Sigmoid colon (tissue), 7 donors: ENCODE measurements at places on chromosomes 6 and 20. TPM values are rescaled to one million over a fixed set of nuclear protein-coding genes. Genes with fewer than 3 reads are reported as not detected.

GRCh38 chr20:62219992-62220665 is at the start of gene HRH3:
Gene HRH3 (minus strand): TSS chr20:62220278. CDS start chr20:62219970, 308 bp downstream.
- no peak for DNase-seq

DNA sequence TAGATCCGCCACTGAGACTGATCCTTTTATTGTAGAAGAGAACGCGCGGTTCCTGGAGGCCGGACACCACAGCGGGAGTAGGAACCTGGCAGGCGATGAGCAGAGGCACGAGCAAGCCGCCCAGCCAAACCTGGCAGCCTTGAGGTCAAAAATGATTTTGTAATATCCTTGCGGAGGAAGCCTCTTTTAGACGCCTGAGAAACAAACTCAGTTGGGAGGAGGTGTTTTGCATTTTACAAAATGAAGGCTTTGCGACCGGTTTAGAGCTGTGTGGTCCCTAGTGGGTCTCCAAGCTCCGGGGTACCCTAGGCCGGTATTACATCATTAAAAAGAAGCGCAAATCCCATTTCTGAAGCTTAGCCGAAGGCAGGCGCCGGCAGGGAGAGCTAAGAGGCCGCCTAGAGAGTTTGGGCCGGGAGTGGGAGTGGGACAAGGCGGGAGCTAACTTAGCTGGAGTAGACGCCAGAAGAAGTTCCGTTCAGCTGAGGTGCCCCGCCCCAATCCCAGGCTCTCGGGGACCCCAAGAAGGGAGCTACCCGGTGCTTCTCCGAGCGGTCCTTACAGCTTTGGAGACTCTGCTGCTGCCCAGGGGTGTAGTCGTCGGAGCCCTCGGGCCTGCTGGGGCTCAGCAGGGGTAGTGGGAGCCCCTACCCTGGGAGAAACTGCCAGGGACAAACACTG is 1.9 kb upstream of the TBX18 start:
- no peak for DNase-seq

- DNase-seq, result no peak
Measured at GRCh38 chr6:82978362-82978945, 87.2 kb downstream of the UBE3D start.

- DNase-seq, result no peak
Measured at GRCh38 chr6:157558487-157559200, 177.7 kb downstream of the ZDHHC14 start.

GRCh38 chr20:19288061-19288460 is 75.6 kb downstream of the SLC24A3 start:
- DNase-seq, result no peak

DNA sequence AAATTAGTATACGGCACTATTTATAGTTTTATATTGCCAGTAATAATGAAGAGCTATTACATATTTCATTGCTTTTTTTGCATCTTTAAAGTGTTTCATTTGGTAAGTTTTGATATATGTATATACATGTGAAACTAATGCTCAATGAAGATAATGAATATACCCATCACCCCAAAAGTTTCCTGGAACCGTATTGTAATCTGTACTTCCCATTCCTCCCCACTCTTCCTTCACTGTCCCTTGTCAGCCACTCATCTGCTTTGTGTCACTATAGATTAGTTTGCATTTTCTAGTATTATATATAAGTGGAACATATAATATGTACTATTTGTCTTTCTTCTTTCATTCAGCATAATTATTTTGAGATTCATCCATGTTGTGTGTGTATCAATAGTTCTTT is 10.3 kb upstream of the TBC1D32 start:
- no peak for DNase-seq

GRCh38 chr6:29828471-29828797 is 809 bp downstream of the HLA-G start:
- no peak for DNase-seq

- DNase-seq, result no peak
Measured at GRCh38 chr6:90202156-90202555, 94.5 kb downstream of the BACH2 start.

DNA sequence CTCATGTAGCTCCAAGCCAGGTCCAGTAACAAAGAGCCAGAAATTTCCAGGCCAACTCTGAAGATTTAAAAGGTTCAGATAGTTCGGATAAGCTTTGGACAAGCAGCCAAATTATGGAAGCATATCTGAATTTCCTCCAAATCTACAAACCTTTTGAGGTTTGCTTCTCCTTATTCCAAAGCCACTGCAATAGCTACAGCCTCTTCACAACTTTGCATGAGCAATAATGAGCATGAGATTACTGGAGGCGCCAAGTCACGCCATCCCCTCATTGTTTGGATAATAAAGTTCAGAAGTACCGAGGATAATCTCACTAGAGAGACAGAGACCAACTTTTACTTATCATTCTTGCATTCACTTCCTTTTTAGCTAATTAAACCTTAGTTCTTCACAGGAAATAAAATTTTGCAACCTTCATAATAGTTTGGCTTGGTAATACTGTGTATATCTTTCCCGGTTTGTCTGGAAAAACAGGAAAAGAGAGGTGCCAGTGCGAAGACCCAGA is 329.6 kb upstream of the RSPO3 start:
- DNase-seq, result peak; percentile 65

DNA sequence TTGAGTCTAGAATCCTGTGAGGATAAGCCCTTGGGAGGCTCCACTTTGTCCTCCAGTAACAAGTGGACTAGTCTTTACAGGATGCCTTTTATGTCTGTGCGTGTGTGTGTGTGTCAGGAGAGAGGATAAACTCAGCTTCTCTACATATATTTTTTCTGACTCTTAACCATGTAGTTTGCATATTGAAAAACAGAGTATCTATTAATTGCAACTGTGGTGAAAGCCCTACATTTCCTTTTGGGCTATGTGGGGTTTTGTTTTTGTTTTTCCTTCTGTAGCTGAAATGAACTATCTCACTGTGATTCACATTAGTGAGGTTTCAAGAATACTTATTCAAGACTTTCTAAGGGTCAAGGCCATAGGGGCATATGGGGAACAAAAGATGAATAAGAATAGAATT is 17.7 kb downstream of the TPBG start:
- no peak for DNase-seq

DNA sequence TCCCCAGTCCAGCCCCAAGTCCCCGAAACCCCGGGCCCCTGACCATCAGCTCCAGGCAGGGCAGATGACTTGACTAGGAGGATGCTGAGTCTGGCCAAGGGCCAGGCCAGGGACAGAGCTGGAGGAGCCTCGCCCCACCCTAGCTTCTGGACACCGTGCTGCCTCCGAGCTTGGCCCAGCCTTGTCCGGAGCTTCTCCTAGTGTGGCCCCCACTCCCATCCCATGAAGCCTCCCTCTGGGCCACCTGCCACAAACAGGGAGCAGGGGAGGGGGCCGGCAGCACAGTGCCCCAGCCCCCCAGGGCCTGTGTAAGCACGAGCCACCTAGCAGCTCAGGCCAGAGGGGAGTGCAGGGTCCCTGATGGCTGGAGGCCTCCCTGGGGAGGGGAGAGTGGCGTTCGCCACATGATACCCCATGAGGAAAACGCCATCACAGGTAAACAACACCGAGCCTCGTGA is 5.3 kb downstream of the EEF1A2 start:
- DNase-seq, result no peak

- DNase-seq, result no peak
Measured at GRCh38 chr20:30499123-30499522, 758.3 kb upstream of the DEFB115 start.

DNA sequence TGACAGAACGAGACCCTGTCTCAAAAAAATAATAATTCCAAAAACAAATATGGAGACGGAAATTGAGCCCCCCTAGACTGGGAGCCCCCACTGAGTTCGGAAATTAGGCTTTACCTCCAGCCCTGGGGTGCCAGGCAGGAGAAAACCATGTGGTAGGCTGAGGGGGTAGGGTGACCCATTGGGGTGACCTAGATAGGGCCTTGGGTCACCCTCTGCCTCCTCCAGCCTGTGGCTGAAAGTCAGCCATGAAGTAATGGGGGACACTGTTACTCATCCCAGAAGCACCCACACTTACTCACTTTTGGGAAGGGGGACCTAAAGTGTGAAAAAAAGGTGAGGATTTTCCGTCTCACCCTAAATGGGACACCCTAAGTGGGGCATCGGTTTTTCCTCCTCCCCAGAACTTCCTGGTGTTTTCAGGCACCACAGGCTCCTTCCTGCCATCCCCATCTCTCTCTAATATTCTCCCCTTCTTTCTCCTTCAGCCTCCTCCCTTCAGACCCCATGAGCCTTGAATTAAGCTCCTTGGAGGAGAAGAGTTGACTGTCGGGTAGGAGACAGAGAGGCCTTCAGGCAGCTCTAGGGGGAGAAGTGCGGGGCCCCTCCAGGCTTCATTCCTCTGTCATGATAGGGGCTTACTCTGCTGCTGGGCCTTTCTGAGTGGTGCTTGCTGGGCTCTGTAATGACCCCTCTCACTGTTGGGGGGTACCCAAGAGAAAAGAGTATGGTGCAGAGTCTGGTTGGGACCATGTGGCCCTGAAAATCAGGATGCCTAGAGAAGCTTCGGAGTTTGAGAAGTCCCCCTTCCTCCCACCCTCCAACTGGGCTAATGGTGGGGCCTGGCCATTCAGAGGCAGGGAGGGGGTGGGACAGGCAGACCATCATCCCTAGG is 2.4 kb downstream of the LTB start:
- DNase-seq, result no peak

DNA sequence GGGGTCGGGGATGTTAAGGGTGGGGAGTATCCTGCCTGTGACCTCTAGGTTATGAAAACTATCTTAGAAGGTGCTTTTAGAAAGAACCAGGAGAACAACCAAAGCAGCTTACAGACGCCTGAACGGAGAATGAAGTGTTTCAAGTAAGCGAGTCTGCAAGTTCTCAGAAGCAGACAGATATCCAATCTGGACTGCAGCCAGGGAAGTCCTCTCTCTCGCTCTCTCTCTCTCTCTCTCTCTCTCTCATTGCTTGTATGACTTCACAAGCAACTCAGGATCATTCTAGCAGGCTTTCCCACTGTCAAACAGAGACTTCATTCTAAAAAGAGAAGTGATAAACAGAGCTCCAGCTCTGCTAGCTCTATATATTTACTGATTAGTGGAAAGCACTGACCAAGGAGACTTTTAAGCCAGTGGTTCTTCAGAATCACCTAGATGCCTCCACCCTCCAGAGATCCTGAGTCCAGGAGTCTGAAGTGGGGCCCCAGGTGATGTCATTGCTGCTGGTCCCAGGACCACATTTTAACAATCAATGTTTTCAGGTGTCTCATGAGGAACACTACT is 6.0 kb downstream of the TCF21 start:
- peak; percentile 83 for DNase-seq

GRCh38 chr6:150142097-150142669 is 661 bp upstream of the PPP1R14C start:
- DNase-seq, result no peak

DNA sequence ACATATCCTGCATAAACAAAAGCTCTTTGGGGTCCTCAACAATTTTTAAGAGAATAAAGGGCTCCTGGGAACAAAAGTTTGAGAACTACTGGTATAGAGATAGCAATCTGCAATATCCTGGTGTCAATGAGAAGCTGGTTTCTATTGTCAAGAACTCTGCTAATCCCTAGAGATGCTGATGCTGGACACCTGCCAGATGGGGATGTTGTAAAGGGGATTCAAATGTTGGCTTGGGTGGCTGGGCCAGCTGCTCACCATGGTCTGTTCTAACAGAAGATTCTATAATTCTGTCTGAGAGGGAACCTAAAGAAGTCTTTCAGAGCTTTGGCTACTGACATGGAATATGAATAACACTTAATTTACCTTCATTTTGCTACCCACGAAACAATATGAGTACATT is 137.8 kb downstream of the BTBD9 start:
- DNase-seq, result no peak

DNA sequence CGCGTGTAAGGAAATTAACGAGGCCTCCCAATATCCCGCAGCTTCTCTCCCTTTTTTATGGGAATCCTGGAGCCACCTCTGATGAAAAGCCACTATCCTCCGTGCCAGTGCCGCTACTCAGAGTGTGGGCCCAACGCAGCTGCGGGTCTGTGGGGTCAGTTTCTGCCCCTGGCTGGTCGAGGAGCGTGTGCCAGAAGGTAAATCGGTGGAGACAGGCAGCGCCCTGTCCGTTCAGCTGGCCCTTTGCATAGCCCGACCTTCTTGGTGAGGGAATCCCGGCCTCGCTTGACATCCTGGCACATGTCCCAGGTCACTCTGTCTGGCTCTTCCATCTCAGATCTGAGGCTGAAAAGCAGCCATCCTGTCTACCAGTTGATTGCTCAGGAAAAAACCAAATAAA is 4.6 kb downstream of the THBS2 start:
- no peak for DNase-seq

GRCh38 chr6:17454316-17455005 is 61.1 kb downstream of the CAP2 start:
- DNase-seq, result no peak

- DNase-seq, result no peak
Measured at GRCh38 chr6:168410035-168410434, 30.9 kb upstream of the SMOC2 start.

GRCh38 chr6:106975738-106976064 is 1.2 kb upstream of the CD24 start:
- no peak for DNase-seq

DNA sequence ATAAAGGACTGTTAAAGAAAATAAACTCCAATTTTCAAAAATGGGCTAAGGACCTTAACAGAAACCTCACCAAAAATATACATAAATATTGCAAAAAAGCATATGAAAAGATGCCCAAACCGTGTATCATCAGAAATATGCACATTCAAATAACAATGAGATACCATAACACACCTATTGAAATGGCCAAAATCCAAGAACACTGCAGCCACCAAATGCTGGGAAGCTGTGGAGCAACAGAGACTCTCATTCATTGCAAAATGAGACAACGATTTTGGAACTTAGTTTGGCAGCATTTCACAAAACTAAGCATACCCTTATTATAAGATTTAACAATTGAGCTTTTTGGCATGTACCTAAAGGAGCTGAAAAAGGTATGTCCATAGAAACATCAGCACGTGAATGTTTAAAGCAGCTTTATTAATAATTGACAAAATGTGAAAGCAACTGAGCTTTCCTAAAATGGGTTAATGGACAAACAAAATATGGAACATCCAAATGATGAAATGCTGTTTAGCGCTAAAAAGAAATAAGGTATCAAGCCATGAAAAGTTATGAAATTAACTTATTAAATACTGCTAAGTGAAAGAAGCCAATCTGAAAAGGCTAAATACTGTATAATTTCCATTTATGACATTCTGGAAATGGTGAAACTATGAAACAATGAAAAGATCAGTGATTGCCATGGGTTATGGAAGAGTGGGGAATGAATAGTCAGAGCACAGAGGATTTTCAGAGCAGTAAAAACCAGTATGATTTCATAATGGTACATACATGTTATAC is 592.6 kb upstream of the ADGRB3 start:
- no peak for DNase-seq

The PCK1 gene
- 0.41 TPM for total RNA-seq

The SLC32A1 gene
- not detected for total RNA-seq

The PPP1R3G gene
- 2.4 TPM for total RNA-seq

The RUNX2 gene
- 4.3 TPM for total RNA-seq

The DEFB115 gene
- total RNA-seq, result not detected

The RIMS1 gene
- total RNA-seq, result 7.1 TPM

The GPR6 gene
- total RNA-seq, result not detected

The MOXD1 gene
- total RNA-seq, result 20.8 TPM

The TRIM10 gene
- not detected for total RNA-seq

The WFDC10B gene
- not detected for total RNA-seq

The ZBTB22 gene
- 9.4 TPM for total RNA-seq
